ENCODE measurements at places on chromosomes 16 and 17. TPM values are rescaled to one million over a fixed set of nuclear protein-coding genes. Genes with fewer than 3 reads are reported as not detected.

The ST6GALNAC1 gene
- not detected for total RNA-seq

The KCTD19 gene
- not detected for total RNA-seq

The ATP2C2 gene
- not detected for total RNA-seq

The NTN1 gene
- total RNA-seq = 4.0 TPM

The PPM1E gene
- total RNA-seq = 2.2 TPM

The SBK1 gene
- total RNA-seq = 1.5 TPM

DNA sequence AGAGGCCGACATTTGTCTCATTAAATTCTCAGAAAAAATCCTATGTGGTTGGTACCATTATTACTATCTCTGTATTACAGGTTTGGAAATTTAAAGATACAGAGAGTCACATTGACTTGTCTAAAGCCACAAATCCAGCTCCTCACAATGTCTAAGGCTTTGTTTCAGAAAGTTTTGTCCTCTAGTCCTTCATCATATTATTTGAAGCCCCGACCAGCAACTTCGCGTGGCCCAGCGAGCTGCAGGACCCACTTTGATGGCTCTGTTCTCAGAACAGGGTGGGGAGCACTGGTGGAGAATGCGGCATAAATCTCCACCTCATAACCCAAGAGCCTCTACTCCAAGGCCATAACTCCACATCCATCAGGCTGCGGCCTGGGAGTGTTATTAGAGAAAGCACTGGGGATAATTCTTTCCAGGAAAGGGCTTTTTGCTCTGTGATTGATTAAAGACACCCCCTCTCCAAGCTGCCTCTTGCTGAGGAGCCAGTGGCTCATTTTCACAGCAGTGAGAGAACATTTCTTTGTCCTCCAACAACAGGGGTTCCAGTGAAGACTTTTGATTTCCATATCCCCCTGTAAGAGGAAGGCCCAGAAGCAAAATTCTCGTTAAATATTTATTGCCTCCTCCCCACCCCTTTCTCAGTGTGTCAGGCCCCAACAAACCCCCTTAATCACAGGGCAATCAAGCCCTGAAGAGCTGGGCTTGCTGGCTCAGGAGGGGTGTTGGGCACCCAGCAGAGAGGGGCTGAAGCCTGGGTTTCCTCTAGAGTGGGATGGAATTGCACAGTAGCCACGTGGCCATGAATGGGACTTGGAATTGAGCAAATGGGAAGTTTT lies 113.7 kb upstream of the CDH11 start:
- no peak for DNase-seq
- no peaks in the 10 kb centered on the region for H3K4me1 ChIP-seq
- H3K4me3 ChIP-seq = no peak overlapping the region
- H3K27me3 ChIP-seq = no peaks in the 10 kb centered on the region
- no peaks in the 10 kb centered on the region for H3K36me3 ChIP-seq

DNA sequence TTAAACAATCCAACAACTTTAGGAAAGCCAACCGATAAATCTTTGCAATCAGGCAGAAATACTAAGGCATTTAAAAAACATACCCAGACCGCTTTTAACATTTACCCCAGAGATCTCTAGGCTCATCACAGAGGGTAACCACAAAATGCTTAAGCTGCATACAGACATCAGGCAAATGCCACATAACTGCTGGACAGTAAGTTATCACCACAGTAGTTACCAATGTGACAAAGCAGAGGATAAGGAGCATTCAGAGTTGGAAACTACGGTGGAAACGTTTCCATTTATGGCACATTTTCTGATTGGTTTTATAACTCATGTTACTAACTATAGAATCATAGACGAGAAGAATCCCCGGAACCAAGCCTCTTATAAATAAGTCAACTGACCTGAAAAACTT lies 77.5 kb downstream of the KANSL1 start:
- H3K36me3 ChIP-seq = no peaks in the 10 kb centered on the region
- H3K27ac ChIP-seq = peak overlapping the region; percentile 68
- H3K4me3 ChIP-seq = no peak overlapping the region
- no peaks in the 10 kb centered on the region for H3K27me3 ChIP-seq
- DNase-seq = no peak
- peaks cover 70% of the 10 kb centered on the region for H3K4me1 ChIP-seq

DNA sequence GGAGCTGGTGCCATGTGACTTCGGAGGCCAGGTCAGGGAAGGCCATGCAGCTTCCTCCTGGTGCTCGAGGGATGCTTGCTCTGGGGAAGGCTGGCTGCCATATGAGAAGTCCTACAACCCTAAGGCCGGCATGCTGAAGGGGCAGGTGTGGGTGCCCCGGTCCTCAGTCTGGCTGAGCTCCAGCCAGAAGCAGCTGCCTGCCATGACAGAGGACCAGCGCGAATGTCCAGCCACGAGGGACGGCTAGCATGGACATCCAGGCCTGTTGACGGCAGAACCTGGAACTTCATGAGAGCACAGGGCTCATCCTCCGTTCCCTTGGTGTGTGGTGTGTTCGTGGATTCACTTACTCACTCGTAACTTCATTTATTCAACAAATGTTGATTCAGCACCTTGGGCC lies 140.6 kb downstream of the IRF8 start:
- H3K27ac ChIP-seq = no peak overlapping the region
- no peaks in the 10 kb centered on the region for H3K36me3 ChIP-seq
- no peaks in the 10 kb centered on the region for H3K4me1 ChIP-seq
- peak; percentile 65 for DNase-seq
- peaks cover 45% of the 10 kb centered on the region for H3K27me3 ChIP-seq

GRCh38 chr17:537133-537532 lies 177.5 kb downstream of the VPS53 start:
- no peak for DNase-seq
- peaks cover 9% of the 10 kb centered on the region for H3K4me1 ChIP-seq
- H3K4me3 ChIP-seq = no peak overlapping the region

DNA sequence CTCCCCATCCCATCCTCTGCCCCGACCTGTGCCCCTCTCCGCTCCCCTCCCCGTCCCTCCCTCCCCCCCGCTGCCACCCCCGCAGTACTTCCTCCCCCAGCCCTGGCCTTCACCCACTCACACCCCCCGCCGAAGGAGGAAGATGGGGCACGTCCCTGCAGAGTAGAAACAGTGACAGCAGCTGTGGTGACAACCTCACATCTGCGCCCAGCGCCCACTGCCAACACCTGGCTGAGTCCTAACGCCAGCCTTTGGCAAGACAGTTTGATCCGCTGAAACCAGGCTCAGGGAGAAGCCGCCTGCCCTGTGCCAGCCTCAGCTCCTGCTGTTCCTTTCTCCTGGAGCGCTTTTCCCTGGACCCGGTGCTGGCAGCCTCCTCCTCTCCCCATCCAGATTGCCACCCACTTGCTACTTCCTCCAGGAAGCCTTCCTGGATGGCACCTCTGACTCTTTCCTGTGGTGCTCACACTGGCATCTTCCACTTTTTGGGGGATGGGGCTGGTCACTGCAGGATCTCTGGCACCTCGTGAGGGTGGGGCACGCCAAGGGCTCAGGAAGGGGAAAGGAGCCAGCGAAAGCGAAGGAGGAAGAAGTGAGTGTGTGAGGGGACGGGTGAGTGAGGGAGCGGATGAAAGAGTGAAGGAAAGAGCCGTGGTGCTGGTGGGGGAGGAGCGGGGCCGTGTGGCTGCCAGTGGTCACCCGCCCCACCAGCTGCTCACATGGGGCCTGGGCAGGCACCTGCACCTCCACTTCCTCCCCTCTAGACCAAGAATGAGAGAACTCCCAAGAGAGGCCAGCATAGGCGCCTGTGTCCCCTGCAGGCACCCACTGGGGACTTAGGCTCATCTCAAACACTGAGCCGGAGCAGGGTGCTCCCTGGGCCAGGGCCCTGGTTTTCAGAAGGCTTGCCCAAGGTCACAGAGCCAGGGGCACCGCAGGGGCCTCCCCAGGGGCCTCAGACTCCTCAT lies 27.0 kb downstream of the ZFPM1 start:
- DNase-seq = no peak
- no peaks in the 10 kb centered on the region for H3K36me3 ChIP-seq
- H3K27me3 ChIP-seq = no peaks in the 10 kb centered on the region
- H3K27ac ChIP-seq = no peak overlapping the region
- H3K4me3 ChIP-seq = no peak overlapping the region
- H3K4me1 ChIP-seq = peaks cover 7% of the 10 kb centered on the region

DNA sequence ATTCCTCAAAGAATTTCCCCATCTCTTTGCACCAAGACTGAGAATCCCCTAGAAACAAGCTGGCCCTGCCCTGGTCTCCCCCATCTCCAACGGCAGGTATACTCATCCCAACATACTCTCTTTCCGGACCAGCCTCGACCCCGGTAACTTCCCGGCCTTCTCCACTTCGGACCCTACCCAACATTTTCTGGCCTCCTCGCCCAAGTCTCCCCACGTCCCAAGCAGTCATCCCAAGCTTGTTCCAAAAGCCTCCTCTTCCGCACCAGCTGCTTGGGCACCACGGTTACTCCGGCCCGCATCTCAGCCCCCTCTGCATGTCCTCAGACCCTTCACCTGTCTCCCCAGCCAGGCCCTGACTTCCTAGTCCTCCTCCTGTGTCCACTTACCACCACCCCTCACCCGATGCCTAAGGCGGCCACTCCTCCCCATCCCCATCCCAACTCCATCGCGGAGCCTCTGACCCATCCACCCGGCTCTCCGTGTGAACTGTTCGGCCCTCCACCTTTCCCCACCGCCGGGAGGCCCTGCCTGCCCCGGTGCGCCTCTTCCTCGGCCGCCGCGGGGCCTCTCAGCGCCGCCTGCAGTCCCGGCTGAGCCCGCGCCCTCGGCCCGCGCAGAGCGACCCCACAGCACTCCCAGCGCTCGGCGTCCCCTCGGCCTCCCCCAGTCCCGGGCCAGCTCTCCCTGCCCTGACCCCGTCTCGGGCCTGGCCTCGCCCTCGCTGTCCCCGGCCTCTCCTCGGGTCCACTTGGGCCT lies 994 bp downstream of the PITPNA start:
- no peak for DNase-seq
- no peaks in the 10 kb centered on the region for H3K27me3 ChIP-seq
- H3K27ac ChIP-seq = peak overlapping the region; percentile 90
- H3K4me3 ChIP-seq = peak overlapping the region; percentile 81

DNA sequence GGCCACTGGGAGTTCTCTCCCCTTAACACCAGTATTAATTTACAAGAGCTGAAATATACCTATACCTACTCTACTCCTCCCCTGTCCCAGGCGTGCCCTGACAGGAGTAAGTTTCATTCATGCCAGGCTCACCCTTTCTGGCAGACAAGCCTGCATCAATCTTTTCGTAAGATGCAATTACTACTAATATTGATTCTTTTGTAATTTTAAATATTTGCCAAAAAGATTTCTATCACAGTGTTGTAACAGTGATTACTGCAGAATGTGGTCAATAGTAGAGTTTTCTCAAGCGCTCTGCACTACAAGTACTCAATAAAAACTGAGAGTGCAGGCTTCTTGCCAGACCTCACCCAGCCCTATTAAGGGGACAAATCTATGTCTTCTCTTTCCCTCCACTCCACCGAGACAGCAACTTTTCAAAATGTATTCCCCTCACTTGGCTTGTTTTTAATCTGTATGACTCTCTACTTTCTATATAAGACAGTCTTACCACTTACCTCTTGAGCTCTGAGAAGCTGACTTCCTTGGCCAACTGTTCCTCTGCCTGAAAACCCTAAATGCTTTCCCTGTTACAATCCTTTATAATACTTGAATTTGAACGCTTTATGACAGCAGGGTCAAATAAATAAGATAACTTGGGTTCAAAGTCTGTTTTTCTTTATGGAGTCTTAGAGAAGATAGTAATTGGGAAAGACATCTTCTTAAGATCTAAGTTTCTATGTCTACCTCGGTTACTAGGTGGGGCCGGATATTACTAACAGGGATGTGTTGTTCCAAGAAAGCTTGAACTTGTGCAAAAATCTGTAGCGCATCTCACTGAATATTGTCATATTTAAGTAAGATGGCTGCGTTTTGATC lies at the start of gene TMIGD1:
TMIGD1 (minus strand) TSS at position 555 of the 858 bp plus-strand sequence. CDS start 1,924 bp downstream, outside the sequence.
- H3K27ac ChIP-seq = no peak within 1 kb of the TSS
- peaks cover 5% of the 10 kb centered on the region for H3K27me3 ChIP-seq
- H3K4me3 ChIP-seq = no peak within 1 kb of the TSS
- H3K4me1 ChIP-seq = peaks cover 10% of the 10 kb centered on the region

- H3K36me3 ChIP-seq = no peaks in the 10 kb centered on the region
- no peak overlapping the region for H3K27ac ChIP-seq
Measured at GRCh38 chr16:89052890-89053724, 40.5 kb upstream of the ACSF3 start.
